ENCODE measurements at places on chromosomes 2 and 18.

DNA sequence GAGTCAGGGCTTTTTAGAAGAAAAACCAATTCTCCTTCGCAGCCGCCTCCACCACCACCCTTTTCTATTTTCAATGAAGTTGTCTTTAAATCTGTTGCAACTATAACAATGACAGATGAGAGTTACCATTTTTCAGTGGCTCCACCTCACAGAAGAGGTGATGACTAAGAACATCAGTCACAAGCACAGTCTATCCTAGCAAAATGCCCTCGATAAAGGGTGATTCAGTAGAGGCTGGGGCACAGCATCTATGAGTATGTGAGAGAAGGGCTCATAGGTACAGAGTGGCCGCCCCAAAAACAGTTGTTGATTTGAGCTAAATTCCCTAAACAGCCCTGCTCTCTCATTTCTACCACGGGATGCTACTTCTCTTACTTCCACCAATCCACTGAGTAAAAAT lies 310.8 kb upstream of the MGAT5 start:
- no peak for DNase-seq

DNA sequence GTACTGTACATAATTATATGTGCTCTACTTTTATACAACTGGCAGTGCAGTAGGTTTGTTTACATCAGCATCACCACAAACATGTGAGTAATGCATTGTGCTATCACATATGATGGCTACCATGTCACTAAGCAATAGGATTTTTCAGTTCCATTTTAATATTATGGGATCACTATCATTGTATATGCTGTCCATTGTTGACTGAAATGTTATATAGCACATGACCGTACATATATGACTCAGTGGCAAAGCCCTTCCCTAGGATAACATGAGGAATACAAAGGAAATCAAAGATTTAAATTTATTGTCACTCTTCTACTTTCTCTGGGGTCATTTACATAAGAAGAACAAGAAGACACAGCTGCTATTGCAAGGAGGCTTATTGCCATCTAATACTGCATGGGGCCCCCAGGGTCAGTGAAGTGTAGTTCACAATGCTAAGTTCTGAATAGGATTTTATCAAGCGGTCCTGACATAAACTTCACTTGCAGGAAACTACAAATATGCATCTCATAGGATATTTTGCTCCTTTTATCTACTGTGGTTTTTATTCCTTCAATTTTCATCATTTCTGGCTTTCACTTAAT lies 21.8 kb downstream of the PDE1A start:
- no peak for DNase-seq

- DNase-seq: no peak
Observed at GRCh38 chr18:46265196-46266156, 161.3 kb downstream of the HAUS1 start.

GRCh38 chr18:13800505-13801259 lies 23.3 kb upstream of the MC5R start:
- DNase-seq: no peak

DNA sequence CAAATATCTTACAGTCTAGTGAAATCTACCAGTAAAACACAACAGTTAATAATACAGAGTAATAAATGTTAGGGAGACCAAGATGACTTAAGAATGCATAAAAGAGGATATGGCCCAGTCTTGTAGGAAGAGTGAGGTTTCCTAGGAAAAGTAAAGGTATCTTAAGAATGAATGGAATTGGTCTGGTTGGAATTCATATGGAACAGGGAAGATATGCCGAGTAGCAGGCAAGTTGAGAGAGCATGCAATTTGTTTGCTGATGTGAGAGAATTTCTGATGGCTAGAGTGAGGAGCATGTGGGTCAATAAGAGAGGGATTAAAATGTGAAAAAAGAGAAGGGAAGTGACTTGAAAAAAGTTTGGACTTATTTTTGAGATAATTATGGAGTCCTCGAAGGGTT lies 512.9 kb upstream of the ZEB2 start:
- no peak for DNase-seq

DNA sequence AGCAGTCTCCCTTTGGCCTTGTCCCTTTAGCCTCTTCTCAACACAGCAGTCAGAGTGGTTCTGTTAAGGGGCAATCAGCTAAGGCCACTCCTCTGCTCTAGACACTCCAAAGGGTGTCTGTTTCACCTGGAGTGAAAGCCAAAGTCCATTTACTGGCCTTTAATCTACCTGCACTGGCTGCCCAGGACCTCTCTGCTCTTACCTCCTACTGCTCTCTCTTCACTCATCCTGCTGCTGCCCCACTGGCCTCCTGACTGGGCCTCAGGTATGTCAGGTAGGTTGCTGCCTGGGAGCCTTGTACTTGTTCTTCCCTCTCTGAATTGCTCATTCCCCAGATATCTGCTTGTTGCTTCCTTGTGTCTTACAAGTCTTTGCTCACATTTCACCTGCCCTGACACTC lies 68.2 kb downstream of the PIKFYVE start:
- DNase-seq: no peak

DNA sequence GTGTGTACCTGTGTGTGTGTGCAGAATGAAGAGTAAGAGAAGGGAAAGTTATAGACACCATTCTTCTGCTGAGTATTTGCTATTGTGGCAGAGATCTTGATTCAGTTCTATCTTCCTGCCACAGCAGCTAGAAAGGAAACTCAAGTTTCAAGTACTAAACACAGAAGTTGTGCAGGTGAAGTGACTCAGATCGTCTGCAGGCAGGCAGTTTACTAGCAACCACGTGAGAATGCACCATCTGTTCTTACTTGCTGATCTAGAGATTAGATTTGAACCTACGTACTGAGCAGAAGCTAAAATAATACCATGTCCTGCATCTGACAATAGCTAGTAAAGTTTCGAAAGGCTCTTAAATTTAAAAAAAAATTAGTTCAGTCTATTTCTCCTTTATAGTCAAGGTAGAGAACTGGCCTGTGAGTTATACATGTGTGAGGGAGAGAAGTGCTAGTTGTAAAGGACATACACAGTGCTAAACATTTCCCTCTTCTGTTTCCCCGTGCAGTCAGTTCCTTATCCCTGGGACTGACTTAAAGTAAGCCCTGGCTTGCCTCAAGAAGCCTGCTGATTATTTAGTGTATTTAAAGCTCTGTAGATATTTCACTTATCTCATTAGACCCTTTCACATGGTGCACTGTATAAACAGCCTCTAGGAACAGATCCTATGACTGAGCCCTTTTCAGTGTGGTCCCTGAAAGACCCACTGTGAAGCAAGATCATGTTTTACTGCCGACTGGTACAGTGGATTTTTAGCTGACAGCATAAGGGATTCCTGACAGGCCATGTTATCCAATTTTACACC lies 45.0 kb downstream of the SLC38A11 start:
- DNase-seq: no peak

- no peak for DNase-seq
Observed at GRCh38 chr2:142042536-142043199, 88.1 kb downstream of the LRP1B start.

DNA sequence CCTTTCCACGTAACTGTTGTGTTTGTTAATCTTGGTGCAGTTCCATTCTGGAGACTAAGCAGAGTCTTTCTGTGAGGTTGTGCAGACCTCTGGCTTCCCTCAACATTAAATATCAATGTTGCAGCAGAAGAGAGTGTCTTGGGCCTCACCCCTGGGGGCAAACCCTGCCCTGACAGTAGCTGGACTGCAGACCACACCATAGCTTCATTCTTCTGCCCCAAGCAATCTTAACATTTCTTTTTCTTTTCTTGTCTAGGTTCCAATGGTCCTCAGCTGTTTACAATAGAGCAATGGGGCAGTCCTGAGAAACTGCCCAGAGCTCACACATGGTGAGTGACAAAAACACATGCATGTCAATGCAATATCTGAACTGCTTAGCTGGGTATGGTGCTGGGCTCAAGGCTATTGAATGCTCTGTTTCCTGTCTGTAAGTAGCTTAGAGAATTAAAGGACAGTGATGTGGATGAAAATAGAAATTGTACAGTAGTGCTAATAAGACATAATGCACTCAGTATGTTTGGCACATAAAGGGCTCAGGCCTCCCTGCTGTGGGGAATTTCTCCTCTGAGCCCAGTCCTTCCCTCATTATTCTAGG lies 237.6 kb downstream of the ALPK2 start:
- no peak for DNase-seq

DNA sequence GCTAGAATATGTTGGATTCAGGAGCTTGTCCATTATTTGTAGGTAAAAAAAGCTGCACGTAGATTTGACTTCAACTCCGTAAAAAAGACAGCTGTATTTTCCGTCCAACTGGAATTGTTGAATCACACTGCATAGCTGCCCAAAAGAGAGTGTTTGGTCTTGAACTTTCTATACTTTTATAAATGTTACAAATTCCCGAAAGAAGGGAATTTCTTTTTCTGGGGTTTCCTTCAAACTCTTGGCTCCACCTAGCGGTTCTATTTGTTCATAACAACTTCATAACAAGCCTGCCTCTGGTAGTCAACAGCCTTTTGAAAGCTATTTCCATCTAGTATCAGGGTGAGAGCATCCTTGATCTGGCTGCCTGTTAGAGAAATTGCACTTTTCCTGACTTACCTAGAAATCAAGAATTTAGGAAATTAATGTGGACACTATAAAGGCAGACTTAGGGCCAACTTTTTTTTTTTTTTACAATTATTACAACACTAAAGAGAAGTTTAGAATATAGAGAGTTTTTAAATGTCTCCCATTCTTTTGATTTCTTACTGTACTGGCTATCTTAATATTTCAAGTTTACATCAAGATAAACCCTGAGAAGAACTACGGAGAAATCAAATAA lies 48.1 kb downstream of the TMEM185B start:
- DNase-seq: no peak

- no peak for DNase-seq
Observed at GRCh38 chr2:20453087-20453486, 6.2 kb downstream of the RHOB start.

DNA sequence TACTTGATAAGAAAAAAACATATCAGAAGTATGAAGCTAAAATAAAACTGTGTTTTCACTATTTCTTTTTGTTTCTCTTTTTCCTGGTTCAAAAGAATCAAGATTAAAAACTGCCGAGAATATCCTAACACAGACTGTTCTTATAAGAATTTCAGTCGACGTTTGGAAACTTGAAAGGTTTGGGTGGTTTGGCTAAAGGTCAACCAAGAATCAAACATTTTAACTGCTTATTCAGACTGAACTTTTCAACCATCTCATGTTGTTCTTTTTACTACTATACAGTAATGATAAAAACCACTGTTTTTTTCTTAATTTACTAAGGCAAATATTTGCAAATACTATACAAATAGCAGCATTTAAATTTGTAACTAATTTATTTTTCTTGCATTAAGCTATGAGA lies 308.5 kb upstream of the TFPI start:
- DNase-seq: no peak

GRCh38 chr2:54678719-54679118 lies 44.7 kb upstream of the EML6 start:
- DNase-seq: no peak

- DNase-seq: no peak
Observed at GRCh38 chr18:11118051-11118766, 31.2 kb downstream of the PIEZO2 start.

- DNase-seq: no peak
Observed at GRCh38 chr18:5967007-5967406, 71.7 kb upstream of the TMEM200C start.

DNA sequence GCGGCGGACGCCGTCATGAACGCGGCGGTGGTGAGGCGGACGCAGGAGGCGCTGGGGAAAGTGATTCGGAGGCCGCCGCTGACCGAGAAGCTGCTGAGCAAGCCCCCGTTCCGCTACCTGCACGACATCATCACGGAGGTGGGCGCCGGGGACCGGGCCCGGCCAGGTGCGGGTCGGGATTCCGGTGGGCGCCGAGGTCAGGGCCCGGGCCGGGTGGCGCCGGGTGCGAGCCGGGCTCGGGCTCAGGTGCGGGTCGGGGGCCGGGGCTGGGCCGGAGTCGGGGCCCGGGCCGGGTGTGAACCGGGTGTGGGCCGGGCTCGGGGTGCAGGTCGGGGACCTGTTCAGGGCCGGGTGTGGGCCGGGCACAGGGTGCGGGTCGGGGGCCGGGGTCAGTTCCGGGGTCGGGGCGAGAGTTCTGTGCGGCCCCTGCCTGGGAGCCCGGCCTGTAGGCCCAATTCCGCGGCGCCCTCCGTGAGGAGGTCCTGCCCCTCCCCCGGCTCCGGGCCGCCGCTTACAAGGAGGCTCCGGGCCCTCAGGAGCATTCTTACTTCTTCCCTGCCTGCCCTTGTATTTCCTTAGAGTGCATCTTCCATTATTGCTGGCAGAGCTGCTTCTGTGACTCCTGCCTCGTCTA lies 447 bp downstream of the TRAF3IP1 start:
- DNase-seq: no peak

GRCh38 chr2:26742048-26742770 lies 21.9 kb upstream of the SLC35F6 start:
- DNase-seq: no peak

DNA sequence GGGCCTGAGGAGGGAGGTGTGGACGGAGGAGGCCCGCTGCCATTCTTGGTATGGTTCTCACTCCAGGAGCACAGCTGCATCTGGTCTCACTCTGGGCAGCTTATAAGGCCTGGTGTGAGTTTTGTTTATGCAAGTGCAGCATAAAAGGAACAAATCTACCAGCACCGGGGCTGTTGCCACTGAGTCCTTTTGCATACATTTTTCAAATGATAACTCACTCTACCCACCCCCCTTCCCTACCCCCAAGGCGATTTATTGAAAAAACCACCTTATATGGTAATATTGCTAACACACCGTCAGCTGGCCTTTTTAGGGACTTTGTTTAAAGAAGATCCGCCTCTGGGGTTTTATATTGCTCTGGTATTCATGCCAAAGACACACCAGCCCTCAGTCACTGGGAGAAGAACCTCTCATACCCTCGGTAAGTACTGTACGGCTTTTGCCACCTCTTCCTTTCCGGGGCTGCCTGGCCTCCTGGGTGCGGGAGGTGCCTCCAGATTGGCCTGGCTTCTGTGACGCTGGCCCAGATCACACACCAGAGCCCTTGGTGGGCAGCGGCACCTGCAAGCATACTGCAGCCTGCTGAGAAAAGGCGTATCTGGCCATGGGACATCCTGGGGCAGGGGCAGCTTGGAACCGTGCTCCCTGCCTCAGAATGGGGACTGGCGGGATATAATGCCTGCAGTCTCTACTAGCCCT lies at the start of gene ACTG2:
Gene ACTG2, plus strand, starts transcription at position 378 of the 699 bp plus-strand sequence. CDS start 8,304 bp downstream, outside the sequence.
- DNase-seq: no peak

- DNase-seq: no peak
Observed at GRCh38 chr2:71556692-71557250, 103.4 kb downstream of the DYSF start.

GRCh38 chr2:190563646-190564045 lies 29.1 kb upstream of the NEMP2 start:
- DNase-seq: no peak

DNA sequence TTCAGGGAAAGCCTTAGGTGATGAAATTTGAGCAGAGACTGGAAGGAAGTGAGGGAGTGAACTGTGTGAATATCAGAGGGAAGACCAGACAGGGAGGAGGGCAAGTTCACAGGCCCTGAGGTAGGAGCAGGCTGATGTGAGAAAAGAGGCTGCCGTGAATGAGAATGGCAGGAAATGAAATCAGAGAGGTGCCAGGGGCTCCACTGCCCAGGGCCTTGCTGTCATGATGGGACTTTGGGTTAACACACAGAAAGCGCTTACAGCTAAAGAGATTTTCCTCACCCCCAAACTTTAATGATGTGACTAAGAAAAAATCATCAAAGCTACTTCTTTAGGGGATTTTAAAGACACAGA lies 53.8 kb downstream of the MARCHF4 start:
- DNase-seq: no peak

- no peak for DNase-seq
Observed at GRCh38 chr2:205477016-205477705, 205.1 kb upstream of the NRP2 start.

Data from T-helper 22 cell (primary cell).